ENCODE measurements at places on chromosomes 2 and 18. TPM values are rescaled to one million over a fixed set of nuclear protein-coding genes. Genes with fewer than 3 reads are reported as not detected.

KCNJ13 gene
- not detected for total RNA-seq

DLX1 gene
- total RNA-seq = 2.8 TPM

NGEF gene
- 15.5 TPM for total RNA-seq

CD28 gene
- not detected for total RNA-seq

MC4R gene
- not detected for total RNA-seq

TWIST2 gene
- 8.2 TPM for total RNA-seq

TRABD2A gene
- total RNA-seq = 12.8 TPM

LYG2 gene
- 0.18 TPM for total RNA-seq

KCNK3 gene
- 0.94 TPM for total RNA-seq

REEP1 gene
- total RNA-seq = 0.88 TPM

MAPK4 gene
- total RNA-seq = 0.28 TPM

MYL1 gene
- total RNA-seq = not detected

ASPRV1 gene
- total RNA-seq = 0.25 TPM
